Activated CD4-positive, alpha-beta T cell treated with anti-CD3 and anti-CD28 coated beads for 4 hours (primary cell): ENCODE measurements at places on chromosomes 5 and 9.

DNA sequence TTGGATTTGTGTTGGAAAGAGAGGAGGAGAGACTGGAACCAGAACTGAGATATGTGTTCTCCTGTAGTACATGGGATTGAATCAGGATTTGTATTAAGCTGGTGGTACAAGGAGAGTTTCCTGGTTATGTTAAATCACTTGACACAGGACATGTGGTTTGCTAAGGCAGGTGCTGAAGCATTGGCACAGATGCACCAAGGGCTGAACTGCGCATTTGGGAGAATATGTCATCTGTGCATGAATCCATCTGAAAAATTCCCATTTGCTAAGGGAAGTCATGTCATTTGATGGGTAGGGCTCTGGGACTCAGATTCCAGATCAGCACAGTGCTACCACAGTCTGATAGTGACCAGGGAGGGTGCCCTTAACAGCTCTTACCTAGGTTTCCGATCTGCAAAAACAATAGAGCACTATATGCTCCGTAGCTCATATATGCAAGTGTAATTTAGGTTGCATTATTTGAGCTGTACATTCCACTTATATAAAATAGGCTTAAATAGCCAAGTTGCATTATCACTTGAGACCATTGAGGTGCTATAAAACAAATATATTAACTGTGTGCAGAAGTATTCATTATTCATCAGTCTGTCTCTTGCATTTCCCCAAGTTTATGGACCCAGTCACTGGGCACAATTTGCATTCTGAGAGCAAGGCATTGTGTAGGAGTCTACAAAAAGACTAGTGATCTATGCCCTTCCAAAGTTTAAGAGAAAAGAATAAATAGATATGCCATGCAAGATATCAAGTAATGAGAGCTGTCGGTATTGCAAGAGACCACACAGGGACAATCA is 55.2 kb downstream of the ADAMTS16 start:
- no peak for DNase-seq

GRCh38 chr9:134778841-134779411 is 101.7 kb upstream of the FCN2 start:
- no peak for DNase-seq

- DNase-seq, result no peak
Observed at GRCh38 chr9:94212091-94212490, 47.0 kb upstream of the ZNF169 start.

GRCh38 chr5:157379983-157380382 is 80.0 kb upstream of the NIPAL4 start:
- DNase-seq, result no peak

- no peak for DNase-seq
Observed at GRCh38 chr5:123951582-123951977, 439.6 kb downstream of the CSNK1G3 start.

- DNase-seq, result no peak
Observed at GRCh38 chr5:150081541-150082283, 4.6 kb downstream of the CSF1R start.

DNA sequence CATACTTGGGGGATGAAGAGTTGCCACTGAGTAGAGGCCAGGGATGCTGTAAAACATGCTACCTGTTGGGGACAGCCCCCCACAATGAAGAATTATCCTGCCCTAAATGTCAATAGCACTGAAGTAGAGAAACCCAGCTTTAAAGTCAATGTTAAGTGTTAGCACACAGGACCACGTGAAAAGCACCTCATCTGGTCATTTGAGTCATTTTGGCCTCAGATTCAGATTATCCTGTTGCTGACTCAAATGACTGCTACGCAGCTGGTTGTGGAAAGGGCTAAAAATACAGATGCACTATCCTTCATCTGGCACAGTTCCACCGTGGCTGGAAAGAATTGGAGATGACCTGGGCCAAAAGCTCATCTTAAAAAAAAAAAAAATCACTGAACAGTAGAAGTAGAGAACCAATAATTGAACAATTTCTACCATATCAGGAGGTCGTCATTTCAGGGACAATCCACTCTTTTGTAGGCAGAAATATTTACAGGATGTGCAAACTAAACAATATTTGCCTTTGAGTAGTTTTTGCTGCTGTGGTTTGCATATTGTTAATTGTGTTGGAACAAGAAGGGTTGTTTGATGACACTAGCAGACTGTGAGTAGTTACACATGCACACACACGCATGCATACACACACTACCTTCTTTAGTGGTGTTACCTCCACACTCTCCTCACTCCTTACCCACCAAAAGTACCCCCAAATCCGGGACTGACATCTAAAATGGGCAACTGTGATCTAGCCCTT is 195.3 kb upstream of the KLF9 start:
- no peak for DNase-seq

DNA sequence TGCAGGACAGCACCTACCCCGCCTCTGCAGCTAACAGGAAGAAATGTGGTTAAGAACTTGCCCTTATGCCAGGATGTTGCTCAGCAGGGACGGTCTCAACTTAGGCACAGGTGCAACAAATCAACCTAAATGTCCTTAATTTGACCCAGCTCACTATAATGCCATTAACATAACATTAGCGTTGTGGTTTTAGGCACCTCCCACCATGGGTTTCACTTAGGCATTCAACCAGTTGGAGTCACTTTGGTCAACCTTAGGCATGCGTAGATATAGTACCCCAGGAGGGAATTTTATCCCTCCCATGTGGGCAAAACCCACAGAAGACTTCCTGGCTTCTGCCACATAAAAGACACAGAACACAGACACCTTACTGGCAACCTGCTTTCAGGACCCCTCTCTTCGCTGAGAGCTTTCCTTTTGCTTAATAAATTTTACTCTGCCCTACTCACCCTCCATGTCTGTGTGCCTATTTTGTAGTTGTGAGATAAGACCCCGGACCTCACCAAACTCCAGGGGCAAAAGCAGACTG is 8.7 kb upstream of the ERAP1 start:
- DNase-seq, result peak; percentile 35

DNA sequence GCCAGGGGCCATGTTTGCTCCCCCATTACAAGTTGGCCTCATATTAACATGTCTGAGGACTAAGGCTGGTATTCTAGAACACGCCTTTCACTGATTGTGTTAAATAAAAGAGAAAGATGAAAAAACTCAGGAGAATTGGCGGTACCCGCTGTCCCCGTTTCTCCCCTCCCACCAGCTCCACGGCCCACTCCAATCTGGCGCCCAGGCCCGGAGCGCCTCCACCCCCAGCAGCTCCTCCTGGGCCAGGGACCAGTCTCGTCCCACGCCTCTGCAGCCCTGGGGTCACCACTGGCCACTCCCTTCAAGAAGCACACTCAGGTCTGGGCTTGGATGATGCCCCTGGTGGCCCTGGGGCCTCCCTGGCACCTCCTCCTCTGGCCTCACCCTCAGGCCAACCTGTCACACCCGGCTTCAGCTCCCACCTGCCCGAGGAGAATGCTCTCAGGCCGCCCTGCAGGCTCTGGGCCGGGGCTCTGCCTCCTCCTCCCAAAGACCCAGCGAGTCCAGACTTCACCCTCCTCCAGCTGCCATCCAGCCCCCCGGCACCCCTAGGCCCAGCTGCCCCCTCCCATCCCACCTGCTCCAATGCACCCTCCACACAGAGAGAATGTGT is 133.0 kb upstream of the PPP1R26 start:
- DNase-seq, result no peak
